ENCODE measurements at places on chromosomes 12 and 14.

GRCh38 chr12:28708918-28709371, 440.1 kb upstream of the FAR2 start:
- DNase-seq: no peak

DNA sequence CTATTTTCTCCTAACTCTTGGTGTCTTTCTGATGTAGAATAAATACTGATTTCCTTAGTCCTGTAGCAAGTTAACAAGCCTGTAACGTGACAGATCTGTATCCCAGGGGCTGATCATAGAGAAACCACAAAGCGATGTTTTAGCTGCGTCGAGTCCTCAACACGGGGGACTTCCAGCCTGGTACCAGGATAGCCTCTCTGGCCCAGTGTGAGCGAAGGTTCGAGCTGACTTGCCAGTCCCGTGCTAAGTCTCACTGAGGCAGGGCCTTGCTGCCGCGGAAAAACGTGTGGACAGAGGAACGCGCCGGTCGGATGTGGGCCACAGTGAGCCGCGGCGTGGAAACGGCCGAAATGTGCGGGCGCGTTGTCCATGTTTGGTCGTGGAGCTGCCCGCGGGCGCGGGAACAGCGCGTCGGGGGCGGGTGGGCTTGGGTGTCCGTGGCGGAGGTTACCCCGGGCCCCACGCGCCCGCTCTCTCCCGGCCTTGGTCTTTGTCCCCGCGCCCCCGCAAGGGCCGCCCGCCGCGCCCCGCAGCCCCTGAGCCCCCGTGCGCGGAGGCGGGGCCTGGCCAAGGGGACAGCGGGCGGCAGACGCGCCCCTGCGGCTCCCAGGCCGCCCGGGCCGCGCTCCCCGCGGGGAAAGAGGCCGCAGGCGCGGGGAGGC, 531 bp upstream of the EML1 start:
- no peak for DNase-seq

- DNase-seq: no peak
These were observed 104.7 kb upstream of the RTL1 start for GRCh38 chr14:101008196-101008595.

DNA sequence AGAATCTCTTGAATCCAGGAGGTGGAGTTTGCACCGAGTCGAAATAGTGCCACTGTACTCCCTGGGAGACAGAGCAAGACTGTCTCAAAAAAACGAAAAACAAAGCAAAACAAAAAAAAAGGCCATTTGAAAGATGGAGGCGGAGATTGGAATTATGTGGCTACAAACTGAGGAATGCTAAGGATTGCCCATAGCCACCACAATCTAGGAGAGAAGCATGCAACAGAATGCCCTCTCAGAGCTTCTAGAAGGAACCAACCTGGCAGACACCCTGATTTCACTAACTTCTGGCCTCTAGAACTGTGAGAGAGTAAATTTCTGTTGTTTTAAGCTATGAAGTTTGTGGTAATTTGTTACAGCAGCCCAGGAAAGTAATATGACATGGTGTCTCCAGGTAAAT, 50.1 kb upstream of the LIMA1 start:
- DNase-seq: no peak

- no peak for DNase-seq
These were observed 242.6 kb upstream of the FKBP4 start for GRCh38 chr12:2552000-2552756.

DNA sequence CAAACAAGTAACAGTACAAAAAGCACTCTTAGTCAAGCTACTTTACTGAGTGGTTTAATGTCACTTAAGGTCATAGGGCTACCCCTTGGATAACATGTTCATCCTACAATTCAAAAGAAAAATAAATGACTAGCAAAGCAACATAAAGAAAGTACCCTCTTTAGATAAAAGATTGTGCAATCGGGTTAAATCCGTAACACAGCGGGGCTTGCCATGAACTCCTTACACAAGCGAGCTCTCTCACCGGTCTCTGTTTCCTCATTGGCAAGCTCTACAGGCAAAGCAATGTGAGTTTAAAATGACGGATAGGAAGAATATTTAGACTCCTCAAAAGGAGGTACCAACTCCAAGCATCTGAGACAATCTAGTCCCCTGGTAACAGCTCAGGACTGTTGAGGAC, 140.6 kb downstream of the EGLN3 start:
- DNase-seq: no peak

GRCh38 chr14:100525615-100526014, 61.6 kb downstream of the BEGAIN start:
- DNase-seq: no peak

DNA sequence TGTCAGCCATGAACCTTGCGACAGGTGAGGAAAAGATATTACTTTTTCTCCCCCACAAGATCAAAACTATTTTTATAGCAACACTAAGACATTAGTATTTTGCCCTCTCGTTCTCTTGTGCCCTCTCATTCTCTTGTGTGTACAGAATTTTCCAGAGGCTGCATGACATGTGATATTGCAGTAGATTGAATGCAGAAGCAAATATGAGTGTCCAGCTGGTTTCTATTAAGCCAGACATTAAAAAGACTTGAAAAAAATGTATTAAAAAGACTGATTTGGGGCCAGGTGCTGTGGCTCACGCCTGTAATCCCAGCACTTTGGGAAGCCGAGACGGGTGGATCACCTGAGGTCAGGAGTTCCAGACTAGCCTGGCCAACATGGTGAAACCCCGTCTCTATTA, 63.7 kb upstream of the ZFP36L1 start:
- no peak for DNase-seq

DNA sequence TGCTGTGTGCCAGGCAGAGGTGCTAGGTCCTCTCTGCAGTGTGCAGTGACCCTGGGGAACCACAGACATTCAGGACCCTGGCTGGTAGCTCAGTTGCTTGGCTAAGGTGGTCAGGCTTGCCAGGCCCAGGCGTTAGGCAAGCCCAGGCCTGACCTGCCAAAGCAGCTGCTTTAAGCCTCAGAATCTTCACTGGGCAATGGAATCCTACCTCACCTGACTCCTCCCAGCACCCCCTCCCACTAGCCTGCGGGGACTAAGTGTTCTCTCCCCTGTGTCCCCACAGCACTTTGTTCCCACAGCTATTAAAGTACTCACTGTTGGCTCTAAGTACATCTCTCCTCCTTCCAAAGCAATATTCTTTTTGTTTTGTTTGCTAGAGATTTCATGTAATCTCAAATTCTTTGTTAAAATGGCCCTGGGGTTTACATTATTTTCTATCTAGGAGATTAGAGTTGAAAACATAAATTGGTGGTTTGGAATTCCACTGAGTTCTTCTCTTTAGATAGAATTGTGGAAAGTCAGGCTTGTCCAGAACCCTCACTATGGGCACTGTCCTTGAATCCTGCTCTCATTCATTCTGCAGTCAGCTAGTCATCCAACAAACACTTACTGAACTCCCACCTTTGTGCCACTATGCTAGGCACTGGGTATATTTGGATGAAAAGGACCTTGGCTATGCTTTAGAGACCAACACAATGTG, 44.4 kb downstream of the DGLUCY start:
- DNase-seq: no peak

DNA sequence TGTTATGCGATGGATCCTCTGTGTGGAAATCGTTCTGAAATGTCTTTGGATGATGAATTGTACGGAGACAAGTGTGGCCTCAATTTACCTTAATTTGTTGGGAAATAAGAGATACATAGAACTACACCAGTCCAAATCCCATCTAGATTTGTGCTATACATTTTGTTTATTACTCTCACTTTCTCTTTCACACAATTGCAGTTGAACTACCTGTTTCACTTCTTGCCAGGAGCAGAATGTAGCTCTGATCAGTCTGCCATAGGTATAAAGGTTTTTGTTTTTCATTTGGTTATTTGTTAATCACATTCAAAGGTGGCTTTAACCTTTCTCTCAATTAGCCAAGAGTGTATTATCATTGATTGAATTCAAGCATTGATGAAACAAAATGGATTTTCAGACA, 268.2 kb downstream of the SNAPC1 start:
- DNase-seq: no peak

DNA sequence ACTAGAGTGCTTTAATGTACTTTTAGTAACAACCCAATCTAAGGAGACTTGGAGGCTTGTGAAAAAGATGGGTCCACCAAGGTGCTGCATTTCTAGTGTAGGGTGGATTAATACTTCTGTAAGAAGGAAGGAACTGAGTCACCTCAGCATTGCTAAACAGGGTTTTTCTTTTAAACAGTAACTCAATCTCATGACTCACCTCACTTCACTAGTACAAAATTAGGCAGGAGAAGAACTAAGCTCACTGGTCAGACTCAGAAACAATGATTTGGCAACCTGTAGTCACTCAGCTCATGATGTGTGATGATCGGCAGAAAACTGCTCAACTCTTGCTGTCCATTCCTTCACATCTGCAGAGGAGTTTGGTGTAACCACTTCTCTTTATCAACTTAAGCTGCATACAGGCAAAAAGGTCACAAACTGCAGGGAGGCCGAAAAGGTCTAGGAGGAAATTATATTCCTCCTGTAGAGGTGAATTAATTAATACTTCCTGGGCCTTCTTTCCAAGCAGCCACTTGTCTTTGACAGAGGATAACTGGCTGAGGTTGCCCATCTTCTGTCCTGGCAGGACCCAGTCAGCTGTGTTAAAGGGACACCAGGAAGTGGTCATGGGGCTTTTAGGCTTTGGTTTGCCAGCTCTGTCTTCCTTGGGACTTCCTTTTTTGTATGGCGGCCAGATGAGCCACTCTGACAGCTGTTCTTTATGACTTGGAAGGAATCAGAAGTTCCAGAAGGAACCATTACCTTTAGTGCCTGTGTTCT, 466.9 kb downstream of the FUT8 start:
- no peak for DNase-seq

- no peak for DNase-seq
These were observed 93.3 kb downstream of the DAAM1 start for GRCh38 chr14:59281609-59282377.

GRCh38 chr14:91727121-91727520, 4.8 kb downstream of the CATSPERB start:
- DNase-seq: no peak

GRCh38 chr14:31881531-31882310, 195.4 kb upstream of the ARHGAP5 start:
- DNase-seq: no peak

All from stimulated activated CD4-positive, alpha-beta T cell treated with anti-CD3 and anti-CD28 coated beads, Interleukin-4, amount 100 ng/mL, for 24 hours (primary cell).